Hematopoietic multipotent progenitor cell treated with erythropoietin and hydrocortisone succinate and interleukin-3 and kit ligand, for 8 days (in vitro differentiated cells): ENCODE measurements at places on chromosomes 2 and 18.

GRCh38 chr2:39803839-39804238 is 24.8 kb upstream of the THUMPD2 start:
- DNase-seq: no peak

GRCh38 chr18:73407506-73407905 is 539.7 kb upstream of the NETO1 start:
- no peak for DNase-seq

DNA sequence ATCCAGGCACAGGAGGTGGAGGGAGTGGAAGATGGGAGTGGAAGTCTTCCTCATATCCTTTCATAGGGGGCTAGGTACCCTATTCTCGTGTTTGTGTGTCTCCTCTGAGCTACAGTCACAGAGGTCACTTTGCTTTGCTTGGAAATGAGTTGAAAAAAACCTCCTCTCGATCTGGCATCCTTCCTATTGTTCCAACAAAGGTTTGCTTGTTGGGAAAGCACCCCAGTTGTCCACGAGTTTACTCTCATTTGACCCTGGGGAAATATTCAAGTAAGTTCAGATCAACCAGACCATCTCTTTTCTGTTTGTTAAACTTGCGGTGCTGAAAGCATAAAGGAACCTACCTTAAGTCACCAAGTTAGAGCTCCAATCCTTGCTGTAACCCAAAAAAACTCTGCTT is 59.3 kb downstream of the ARHGEF33 start:
- no peak for DNase-seq

GRCh38 chr2:64401529-64401880 is 52.5 kb upstream of the LGALSL start:
- no peak for DNase-seq

DNA sequence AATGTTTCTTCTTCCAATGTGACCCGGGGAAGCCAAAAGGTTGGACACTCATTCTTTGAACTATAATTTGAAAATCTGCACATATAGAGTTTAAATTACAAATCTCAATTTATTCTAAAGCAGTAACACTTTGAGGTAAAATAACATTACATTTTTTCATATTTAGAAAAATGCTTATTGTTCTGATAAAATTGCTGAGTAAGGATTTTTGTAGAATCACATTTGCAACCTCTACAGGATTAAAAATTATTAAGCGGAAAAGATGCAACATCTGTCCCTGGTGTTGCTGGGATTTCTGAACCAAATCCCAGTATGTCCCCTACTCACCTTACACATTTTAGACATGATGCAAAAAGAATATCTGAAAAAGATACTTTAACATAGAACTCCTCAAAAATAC is 10.1 kb downstream of the ZNF519 start:
- no peak for DNase-seq

GRCh38 chr2:69345434-69345833 is 41.6 kb downstream of the GFPT1 start:
- DNase-seq: no peak

GRCh38 chr2:28654663-28655320 is 96.8 kb upstream of the PPP1CB start:
- no peak for DNase-seq
